ENCODE measurements at places on chromosomes 3 and 15.
A peak's percentile ranks its signal among the peaks of the same experiment; 100 is the strongest.

DNA sequence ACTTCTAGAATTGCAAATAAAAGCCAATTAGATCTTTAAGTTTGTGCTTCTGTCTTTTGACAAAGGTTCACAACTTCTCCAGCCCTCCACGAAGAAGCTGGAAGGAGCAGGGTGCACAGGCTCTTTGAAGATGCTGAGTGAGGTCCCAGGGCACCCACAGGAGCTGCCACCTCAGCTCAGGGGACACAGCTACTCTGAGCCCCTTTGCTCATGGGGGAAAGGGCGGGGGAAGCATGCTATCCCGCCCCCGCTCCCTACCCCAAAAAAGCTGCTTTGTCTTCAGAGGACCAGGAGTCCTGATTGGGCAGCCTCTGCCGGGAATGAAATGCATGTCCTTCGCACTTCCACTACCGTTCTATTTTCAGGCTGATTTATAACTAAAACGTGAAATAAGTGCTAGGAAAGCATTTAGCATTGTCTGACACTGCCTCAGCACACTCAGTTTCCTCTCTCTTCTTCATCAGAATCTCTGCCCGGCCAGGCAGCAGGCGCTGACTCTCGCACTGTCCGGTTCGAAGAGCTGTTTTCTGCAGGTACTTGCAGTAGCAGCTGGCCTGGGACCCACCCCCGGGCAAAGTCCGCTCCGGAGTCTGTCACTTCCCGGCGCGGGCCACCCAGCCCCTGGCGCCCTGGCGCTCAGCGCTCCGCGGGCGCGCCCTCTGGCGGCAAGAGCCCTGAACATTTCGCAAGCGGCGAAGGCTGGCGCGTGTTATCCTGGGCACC lies 45.5 kb upstream of the KLHL25 start:
- peak; percentile 63 for DNase-seq

- DNase-seq, result no peak
These were observed 6.6 kb upstream of the MUSTN1 start for GRCh38 chr3:52841211-52841980.

DNA sequence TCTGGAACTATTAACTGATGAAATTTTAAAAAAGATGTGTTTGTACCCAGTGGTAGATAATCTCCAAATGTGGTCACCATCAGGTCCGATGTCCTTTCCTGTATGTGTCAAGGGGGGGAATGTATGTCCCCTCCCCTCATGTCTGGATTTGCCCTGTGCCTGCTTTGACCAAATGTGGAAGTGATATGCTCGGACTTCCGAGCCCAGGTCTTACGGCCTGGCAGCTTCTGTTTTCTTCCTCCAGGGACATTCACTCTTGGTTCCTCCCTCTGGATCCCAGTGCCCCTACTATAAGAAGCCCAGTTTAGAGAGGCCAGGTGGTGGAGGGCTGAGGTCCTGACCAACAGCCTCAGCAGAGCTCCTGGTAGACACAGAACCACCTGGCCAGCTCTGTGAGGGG lies 75.5 kb downstream of the CCR1 start:
- no peak for DNase-seq

DNA sequence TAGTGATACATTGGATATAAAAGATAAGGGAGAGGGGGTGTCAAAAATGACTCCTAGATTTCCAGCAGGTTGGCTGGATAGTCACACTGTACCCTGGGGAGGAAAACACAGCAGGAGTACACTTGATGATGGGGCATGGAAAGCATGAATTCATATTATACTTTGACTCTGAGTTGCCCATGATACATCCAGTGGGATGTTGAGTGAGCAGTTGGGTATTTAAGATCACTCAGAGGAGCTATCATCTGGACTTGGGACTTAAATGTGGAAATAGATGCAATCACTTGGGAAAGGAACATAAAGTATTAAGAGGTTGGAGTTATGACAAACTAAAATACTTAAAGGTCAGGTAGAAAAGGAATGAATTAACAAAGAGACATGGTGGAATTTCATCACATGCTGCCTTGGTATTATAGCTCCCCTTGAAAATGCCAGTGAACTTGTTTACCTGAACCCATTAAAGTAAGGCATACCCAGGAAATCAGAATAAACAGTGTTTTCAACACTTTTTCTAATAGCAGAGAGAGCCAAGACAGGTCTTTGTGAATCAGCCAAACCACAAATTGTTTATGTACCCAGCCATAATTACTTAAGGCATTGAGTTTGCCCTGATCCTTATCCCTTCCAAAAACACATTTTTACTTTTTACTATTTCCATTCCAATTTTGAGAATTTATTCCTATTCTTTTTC lies 49.9 kb upstream of the ABI3BP start:
- no peak for DNase-seq

GRCh38 chr3:106117490-106117858 lies 248.7 kb upstream of the CBLB start:
- no peak for DNase-seq

DNA sequence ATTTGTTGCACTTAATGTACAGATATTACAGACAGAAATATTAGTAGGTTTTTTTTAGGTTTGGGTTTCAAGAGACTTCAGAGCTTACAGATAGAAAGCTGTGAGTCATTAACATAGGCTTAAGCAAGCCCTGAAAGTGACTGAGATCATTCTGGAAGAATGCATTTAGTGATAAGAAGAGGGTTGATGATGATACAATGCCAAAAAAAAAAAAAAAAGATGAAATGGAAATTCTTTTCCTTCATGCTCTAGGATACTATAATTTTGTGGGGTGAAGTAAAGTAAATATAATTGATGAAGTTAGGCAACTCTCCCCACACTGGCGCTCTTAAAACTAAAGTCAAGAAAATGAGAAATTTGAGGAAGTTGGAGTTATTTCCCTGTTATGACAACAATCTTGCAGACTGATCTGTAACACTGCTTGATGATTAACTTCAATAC lies 169.4 kb upstream of the ZNF385D start:
- no peak for DNase-seq

- no peak for DNase-seq
These were observed 12.1 kb downstream of the ARPP21 start for GRCh38 chr3:35651426-35651825.

DNA sequence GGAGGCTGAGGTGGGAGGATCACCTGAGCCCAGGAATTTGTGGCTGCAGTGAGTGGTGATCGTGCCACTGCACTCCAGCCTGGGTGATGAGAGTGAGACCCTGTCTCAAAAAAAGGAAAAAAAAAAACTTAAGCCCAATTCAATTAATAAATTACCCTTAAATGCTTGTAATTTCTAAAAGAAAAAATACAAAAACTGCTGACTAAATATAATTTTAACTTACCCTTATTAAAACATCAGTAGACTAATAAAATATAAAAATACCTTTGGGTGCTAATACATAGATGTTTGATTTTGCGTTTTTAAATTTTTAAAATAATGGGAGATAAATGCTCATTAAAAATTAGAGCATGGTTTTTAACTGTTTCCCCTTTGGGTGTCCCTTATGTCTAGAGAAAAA lies 17.5 kb upstream of the SLC25A26 start:
- DNase-seq, result no peak

DNA sequence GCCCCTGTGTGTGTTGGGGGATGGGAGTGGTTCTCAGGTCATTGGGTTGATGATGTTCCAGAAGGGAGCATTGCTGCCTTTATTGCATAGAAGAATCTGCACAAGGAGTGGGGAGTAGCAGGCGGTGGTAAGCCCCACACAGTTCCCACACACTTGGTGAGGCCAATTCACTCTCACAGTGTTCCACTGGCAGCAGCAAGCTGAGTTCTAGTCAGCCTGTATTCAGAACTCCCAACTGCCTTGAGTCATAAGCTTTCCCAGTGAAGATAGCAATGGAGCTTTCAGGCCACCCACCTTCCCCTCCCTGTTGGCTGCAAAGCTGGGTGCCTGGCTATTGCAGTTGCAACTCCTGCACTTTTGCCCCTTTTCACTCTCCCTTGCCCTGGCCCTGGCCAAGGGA lies 181.1 kb upstream of the RBMS3 start:
- no peak for DNase-seq

GRCh38 chr3:128438488-128439072 lies 28.1 kb downstream of the DNAJB8 start:
- no peak for DNase-seq

- no peak for DNase-seq
These were observed 64.0 kb downstream of the KAT2B start for GRCh38 chr3:20104167-20104661.

- no peak for DNase-seq
These were observed 47.7 kb downstream of the CYP19A1 start for GRCh38 chr15:51290720-51291119.

- DNase-seq, result no peak
These were observed 40.9 kb upstream of the GOLGA8J start for GRCh38 chr15:30041868-30042267.

GRCh38 chr3:102295756-102296155 lies 139.1 kb upstream of the ZPLD1 start:
- DNase-seq, result no peak

GRCh38 chr3:178078953-178079352 lies 457.3 kb upstream of the KCNMB2 start:
- DNase-seq, result no peak

- no peak for DNase-seq
These were observed 1024.4 kb upstream of the CADM2 start for GRCh38 chr3:83934192-83935021.

DNA sequence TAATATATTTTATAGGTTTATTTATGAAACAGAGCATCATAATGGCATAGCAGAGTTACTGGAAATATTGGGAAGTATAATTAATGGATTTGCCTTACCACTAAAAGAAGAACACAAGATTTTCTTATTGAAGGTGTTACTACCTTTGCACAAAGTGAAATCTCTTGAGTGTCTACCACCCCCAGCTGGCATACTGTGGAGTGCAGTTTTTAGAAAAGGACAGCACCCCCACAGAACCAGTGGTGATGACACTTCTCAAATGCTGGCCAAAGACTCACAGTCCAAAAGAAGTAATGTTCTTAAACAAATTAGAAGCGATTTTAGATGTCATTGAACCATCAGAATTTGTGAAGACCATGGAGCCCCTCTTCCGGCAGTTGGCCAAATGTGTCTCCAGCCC lies 58.1 kb downstream of the DNAH1 start:
- DNase-seq, result no peak

GRCh38 chr3:155185631-155186071 lies 105.5 kb downstream of the MME start:
- DNase-seq, result no peak

- DNase-seq, result no peak
These were observed 21.4 kb upstream of the OR4F6 start for GRCh38 chr15:101781928-101782327.

- no peak for DNase-seq
These were observed 207.7 kb downstream of the PLOD2 start for GRCh38 chr3:145953316-145953715.

DNA sequence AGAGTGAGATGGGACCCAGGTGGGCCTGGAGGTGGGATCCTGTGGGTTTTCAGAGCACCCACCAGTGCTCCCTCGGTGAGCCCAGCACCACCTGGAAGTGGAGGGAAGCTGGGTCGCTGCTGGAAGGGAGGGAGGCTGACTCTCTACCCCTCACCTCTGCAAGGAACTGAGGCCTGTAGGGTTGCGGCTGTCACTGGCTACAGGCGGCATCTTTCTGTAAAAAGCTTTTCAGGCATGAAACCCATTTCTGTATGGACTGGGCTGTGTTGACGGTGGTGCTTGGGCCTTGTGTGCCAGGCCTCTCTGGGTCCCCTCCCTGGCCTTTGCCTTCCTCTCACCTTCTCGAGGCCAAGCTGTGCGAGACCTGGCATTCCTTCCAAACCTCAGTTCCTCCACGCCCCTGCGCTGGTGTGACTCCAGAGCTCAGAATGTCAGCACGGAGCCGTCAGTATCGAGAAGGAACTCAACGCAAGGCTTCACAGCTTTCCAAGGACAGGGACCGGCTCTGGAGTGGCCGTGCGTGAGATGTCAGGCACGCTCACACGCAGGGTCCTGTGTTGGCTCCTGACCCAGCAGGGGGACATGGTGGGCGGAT lies 16.6 kb downstream of the ABTB1 start:
- no peak for DNase-seq

DNA sequence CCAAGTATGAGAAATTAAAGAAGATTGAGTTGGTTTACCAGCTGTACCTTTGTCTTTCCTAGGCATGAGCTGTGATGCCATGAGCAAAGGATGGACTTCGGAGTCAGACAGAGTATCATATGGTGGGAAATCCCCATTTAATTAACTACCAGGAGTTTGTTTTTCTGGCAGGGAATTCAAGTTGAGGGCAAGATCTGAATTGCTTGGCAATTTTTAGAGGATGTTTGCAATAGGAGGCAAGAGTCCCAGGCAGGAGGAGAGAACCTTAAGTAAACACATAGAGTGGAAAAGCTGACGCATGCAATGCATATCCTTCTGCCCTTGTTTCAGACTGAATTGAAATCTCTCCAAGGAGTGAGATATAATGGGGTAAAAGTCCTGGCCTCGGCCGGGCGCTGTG lies 569.7 kb upstream of the MDFIC2 start:
- DNase-seq, result no peak

DNA sequence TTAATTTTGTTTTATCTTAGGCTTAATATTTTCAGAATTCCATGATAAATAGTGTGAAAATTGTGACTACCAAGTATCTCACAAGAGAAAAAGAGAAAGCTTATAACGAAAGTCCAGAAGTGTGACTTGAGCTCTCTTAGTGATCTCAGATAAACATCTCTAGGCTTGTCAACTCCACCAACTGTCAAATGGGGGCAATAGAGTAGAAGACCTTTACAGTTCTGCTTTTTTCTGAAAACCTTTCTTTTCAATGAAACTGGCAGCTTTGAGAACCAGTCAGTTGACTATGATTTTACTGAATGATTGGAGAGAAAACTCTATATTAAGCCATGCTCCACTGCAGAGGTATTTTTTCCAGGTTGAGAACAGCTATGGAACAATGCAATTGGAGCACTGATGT lies 119.2 kb upstream of the TP63 start:
- DNase-seq, result no peak

DNA sequence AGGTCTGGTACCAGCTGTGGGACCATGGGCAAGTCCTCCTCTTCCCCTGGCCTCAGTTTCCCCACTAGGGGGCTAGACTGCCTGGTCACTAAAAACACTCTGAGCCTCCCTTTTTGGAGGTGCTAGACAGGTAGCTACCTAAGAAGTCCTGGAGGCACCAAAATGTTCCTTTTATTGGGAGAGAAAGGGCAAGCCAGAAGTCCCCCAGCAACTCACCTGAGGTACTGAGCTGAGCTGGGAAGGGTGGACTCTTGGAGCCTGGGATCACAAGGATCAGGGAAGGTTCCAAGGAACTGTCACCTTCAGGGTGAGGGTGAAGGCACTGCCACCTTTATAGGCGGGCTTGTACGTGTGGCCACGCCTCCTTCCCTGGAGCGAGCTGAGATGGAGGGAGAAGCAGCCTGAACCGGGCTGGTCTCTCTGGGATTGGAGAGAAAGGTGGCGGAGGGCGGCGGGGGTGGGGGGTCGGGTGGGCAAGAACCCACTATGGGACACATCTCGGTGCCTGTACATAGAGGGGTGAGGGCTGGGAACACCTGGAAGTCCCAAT lies at the start of gene CYP1A1:
Gene CYP1A1, minus strand, starts transcription at position 304 of the 550 bp plus-strand sequence. CDS start 2,431 bp downstream, outside the sequence.
- DNase-seq, result peak; percentile 30
